ENCODE measurements at places on chromosomes 6 and 20.
A peak's percentile ranks its signal among the peaks of the same experiment; 100 is the strongest.

GRCh38 chr6:25629198-25629576 lies 22.8 kb upstream of the SCGN start:
- no peak for DNase-seq

DNA sequence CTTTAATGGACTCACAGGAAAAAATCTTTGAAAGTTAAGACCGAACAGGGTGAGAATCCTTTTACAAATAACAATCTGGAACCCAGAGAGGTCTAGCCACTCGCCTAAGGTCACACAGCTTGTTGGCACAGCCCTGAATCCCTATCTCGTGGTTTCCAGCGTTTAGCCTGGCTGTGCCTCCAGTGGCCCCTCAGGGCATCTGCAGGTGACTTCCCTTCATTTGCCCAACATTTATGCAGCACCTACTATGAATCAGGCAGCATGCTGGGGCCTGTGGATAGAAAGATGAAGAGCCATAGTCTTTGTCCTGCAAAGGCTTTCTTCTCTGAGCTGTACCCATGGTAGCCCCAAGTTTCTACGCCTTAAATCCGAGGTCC lies 2.6 kb upstream of the NR2E1 start:
- DNase-seq, result no peak

GRCh38 chr6:46305833-46306232 lies 135.1 kb upstream of the ENPP5 start:
- DNase-seq, result no peak

- no peak for DNase-seq
Observed at GRCh38 chr6:42777126-42777822, 4.6 kb upstream of the BICRAL start.

GRCh38 chr6:147695819-147696218 lies 187.3 kb downstream of the SAMD5 start:
- no peak for DNase-seq

- no peak for DNase-seq
Observed at GRCh38 chr6:14757418-14757817, 488.5 kb upstream of the JARID2 start.

GRCh38 chr6:124928851-124929250 lies 33.4 kb upstream of the RNF217 start:
- DNase-seq, result no peak

DNA sequence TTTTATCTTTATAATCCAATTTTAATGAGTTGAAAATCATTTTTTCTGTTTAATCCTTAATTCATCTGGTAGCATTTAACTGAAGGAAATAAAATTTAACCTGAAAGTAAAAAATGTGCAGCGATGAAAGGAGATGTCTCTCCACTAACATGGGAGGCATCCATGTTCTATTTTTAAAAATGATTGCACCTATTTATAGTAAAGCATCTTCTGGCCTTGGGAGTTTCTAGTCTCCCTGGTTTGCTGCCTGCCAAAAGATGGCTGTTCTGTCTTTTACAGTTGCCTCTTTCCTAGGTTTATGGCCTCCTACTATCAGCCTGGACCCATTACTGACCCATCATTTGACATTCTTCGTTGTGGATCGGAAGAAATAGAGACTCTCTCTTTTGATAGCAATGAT lies 143.0 kb downstream of the B3GAT2 start:
- no peak for DNase-seq

GRCh38 chr6:25312034-25312620 lies 33.0 kb downstream of the CARMIL1 start:
- no peak for DNase-seq

DNA sequence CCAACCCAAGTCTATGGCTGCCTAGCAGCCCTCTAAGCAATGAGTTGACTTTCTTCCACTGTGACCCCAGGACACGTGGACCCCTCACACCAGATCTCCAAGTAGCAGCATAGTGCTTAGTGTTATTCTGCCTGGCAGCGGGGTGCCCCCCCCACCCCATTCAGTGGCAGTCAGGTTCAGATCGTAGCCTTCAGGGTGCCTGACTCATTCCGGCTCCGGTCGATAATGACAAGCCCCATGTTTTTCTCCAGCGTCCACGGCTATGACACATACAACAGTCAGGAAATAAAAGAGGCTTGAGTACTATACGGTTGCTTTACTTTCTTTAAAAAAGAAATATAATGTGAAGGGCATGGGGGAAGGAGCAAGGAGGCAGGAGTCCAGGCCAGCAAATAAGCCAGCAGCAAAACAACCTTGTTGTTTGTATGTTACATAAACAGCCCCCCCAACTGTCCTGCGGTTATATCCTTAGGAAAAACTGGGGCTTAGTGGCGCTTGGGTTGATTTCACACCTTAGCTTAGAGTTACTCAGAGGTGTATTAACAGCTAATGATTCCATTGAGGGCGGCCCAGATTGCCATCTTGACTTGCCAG lies 23.1 kb downstream of the GNAS start:
- no peak for DNase-seq

- DNase-seq, result no peak
Observed at GRCh38 chr6:35386989-35387388, 44.6 kb downstream of the PPARD start.

DNA sequence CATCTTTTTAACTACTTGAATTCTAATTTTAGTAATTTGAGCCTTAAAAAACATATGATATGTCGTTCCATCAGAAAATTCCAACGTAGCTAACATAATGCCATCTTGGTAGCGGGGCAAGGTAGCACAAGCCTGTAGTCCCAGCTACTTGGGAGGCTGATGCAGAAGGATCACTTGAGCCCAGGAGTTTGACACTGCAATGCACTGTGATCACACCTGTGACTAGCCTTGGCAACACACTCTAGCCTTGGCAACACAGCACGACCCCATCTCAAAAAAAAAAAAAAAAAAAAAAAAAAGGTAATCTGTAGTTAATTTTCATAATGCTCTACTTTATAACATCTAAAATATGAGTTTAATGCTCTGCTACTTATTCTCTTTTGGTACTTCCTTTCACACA lies 6.7 kb downstream of the BCLAF1 start:
- no peak for DNase-seq

GRCh38 chr20:43542674-43543073 lies 16.2 kb upstream of the SGK2 start:
- no peak for DNase-seq

- DNase-seq, result no peak
Observed at GRCh38 chr6:136104556-136104955, 145.6 kb downstream of the MTFR2 start.

DNA sequence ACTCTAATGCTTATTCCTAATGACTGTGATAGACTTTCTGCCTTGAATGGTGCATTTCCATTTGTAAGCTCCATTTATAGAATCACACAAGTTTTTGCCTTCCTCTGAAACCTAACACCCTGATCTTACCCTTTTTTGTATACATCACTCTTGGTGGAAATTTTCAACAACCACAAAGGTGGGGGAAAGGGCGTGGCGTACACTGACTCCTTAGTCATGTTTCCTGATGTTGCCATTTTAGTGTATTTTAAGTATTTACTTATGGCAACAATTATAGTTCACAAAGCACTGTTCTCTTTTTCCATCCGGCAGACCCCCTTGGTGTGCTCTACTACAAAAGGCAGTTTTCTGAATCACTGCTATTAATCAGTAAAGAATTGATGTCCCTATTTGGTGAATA lies 92.0 kb downstream of the ATXN1 start:
- DNase-seq, result peak; percentile 80

DNA sequence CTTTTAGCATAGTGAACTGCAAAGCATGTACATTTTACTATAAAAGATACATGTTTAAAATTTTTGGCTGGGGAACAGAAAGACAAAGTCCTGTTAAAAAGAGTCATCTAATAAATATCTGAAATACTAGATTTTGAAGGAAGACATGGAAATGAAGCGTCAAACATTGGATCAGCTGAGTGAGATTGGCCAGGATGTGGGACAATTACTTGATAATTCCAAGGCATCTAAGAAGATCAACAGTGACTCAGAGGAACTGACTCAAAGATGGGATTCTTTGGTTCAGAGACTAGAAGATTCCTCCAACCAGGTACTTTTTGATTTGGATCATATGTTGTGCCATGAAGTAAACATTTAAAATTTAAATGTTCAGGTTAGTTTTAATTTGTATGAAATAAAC lies 162.3 kb downstream of the UTRN start:
- DNase-seq, result no peak

DNA sequence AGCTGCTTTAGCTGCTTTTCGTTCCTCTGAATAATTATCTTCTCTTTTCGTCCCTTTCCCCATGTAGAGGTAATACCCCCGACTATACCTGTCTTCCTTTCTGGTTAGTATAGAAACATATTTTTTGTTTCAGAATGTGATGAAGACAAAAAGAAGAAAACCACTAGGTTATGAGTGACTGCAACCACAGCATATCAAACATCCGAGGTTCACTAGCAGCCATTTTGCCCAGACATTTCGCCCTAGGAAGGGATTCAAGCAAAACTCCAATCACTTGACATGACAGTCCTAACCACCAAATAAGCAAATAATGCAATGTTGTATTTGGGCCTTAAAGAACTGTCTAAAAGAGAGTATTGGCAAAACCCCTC lies 9.4 kb downstream of the SNX5 start:
- no peak for DNase-seq

GRCh38 chr6:10555625-10556309 lies 34.6 kb downstream of the GCNT2 start:
- DNase-seq, result no peak

GRCh38 chr6:43924222-43924702 lies 154.3 kb downstream of the VEGFA start:
- DNase-seq, result peak; percentile 43

- no peak for DNase-seq
Observed at GRCh38 chr6:50831186-50831585, 12.5 kb downstream of the TFAP2B start.

GRCh38 chr6:98574984-98575383 lies 259.4 kb upstream of the POU3F2 start:
- no peak for DNase-seq

DNA sequence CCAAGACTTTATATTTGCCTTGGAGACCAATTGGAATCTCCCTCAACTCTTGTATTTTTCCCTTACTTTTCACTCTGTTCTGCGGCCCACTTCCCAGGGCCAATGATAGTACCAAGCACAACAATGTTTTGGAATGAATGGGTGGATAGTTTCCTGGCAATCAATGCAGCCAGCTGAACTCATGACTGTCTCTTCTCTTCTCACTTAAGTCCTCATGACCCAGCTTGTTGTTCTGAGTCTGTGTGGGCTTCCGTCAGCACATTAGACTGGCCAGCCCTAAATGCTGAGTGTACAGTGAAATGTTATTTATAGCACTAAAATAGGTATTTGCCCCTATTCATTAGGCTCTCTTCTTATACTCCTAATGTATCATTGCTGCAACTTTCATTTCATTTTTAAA lies 5.6 kb upstream of the MBOAT1 start:
- DNase-seq, result no peak

GRCh38 chr20:25525867-25526266 lies 59.5 kb downstream of the NINL start:
- no peak for DNase-seq

DNA sequence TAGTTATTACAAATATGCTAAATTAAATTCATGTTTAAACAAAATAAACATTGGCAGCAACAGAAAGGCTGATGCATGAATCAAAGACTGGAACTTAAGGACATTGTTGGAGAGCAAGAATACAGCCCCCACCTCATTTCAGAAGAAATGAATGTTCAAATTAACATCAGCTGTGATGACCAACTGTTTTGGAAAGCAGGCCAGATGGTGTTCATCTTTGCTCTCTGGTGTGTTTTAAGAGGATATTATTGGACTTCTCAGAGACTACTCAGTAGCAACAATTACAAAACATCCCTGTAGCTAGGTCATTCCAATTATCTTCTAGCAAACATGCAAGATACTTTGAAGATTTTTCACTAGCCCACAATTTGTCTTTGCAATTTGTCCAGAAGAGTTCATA lies 118.6 kb upstream of the DOK5 start:
- no peak for DNase-seq

- DNase-seq, result no peak
Observed at GRCh38 chr20:36792422-36792821, 18.9 kb upstream of the DSN1 start.

GRCh38 chr6:132132924-132133639 lies 181.9 kb upstream of the CCN2 start:
- no peak for DNase-seq

DNA sequence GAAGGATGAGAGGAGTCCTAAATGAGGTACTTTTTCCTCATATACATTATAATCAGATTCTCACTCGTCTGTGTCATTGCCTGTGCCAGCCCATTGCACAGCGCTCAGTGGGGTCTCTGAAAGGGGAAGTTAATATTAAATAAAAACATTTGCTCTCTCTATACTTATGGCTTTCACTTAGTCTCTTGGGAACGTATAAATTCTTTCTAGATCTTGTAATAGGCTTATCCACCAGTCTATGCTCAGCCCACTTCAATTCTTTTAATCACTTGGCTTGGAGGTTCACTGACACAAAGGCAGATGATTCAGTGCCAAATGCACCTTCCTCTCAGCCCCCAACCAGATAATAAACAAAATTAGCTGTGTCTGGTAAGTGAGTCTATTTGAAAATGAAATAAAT lies 164.3 kb upstream of the OGFRL1 start:
- DNase-seq, result no peak

DNA sequence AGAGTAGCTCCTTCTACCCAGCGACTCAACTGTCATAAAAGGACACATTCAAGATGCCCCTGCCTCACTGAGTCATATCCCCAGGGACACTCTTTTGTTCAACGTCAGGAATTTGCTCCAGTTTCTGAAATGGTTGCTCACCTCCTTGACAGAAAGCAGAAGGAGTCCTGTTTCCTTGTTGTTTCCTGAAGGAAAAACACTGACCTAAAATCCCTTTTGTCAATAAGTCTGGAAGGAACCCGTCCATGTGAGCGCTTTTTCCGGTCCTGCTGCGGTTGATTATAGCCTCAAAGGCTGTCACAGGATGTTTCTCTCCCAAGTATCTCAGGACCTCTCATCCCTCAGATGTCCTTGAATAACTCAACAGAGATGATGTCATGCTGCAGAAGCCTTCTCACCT lies 113.6 kb upstream of the PLEKHG1 start:
- no peak for DNase-seq

GRCh38 chr6:47402081-47402480 lies 75.5 kb upstream of the CD2AP start:
- no peak for DNase-seq

- DNase-seq, result no peak
Observed at GRCh38 chr6:163187606-163188005, 226.9 kb upstream of the QKI start.

DNA sequence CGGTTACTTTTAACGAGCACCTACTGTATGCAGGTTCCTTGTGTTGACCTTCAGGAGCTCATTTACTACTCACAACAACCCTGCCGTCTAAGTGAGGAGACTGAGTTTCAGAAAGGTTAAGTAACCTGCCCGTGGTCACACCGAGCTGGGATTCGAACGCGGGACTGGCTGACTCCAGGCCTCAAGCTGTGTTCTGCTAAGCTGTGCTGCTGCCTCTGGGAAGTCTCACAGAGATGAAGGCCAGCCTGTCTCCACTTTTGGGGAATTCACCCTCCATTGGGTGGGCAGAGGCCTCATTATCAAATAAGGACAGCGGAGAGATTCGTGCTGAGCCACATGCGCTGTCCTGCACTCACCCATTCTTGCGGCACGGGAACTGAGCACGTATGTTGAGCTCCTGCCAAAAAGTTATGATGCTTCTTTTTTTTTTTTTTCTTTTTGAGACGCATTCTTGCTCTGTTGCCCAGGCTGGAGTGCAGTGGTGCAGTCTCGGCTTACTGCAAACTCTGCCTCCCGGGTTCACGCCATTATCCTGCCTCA lies 25.9 kb upstream of the MYT1 start:
- no peak for DNase-seq

Data from stimulated activated CD4-positive, alpha-beta T cell treated with anti-CD3 and anti-CD28 coated beads, Interleukin-4, amount 100 ng/mL, for 24 hours (primary cell).